ENCODE measurements at places on chromosomes 2 and 18.

DNA sequence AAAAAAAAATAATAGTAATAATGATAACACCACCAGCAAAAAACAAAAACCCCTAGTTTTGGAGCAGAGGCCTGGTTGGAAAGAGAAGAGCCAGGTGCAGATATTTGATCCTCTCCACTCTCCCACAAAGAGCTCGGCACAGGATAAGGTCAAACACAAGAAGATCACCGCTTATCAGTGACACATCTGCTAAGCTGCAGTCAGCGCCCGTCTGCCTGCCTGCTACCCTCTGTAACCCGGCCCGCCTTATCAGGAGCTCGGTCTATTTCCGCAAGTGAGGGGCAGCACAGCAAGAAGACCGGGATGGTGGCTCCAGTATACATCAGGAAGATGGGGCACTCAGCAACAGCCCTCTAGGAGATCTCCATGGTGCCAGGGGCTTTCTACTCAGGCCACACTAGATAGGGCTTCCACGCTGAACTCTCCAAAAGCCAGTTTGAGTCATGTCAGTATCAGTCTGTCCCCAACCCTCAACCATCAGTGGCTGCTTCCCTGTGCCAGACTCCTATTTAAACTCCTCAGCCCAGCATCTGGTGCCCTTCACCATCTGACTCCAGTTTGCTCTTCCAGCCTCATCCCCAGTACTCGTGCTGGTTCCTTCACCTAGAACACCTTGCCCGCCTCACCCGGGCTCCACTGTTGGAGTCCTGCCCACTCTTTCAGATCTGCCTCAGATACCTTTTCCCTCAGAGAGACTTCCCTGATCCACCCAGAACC, 67.3 kb upstream of the PPP1CB start:
- no peak for DNase-seq

DNA sequence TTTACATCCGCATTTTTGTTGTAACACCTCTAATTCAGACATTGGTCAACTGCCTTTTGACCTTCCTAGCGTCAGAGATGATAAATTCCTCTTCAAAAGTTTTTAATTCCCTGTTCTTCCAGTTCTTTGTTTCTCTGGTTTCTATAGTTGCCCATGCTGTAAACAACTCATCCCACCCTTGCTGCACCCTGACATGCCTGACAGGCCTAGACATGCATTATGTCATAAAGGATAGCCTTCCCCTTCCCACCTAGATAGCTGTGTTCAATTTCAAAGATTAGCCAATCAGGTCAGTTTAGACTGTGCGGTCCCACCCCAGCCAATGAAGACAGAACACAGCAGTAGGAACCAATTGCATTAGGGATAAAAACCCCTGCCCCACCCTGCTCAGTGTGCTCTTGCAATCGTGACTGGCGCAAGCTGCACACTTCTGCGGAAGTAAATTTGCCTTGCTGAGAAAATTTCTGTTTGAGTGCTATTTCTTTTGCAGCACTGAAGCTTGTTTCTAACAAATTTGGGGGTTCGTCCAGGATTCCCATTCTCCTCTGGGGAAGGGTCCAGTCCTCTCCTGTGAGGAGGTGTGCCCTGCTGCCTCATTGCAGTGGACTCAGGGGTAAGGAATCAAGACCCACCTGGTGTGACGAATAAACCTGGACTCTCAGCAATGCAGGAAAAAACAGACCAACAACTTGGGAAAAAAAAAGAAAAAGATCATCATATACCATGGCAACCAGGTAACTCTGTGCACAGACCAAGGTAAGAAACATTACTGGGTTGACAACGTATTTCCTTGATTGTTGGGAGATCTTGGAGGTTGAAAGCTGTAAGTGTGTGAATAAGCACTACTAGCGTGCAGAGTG, 9.1 kb upstream of the SAP130 start:
- no peak for DNase-seq

DNA sequence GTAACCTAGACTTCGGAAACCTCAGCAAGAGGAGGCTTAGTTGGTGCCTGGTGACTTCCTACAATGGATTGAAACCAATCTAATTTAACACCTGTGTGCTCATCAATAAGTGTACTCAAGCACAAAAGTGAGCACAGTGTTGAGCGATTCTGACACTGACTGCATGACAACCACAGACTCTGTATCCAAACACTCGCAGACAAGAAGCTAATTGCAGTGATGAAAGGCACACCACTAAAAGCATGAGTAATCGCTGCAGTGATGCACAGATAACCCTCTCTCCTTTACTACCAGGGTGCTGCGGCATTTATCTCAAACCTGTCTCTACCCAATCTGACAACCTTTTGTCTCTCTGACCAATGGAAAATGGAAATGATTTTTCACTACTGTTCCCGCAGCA, 168.1 kb downstream of the AFF3 start:
- no peak for DNase-seq

- no peak for DNase-seq
Measured at GRCh38 chr2:219184121-219184520, 6.0 kb downstream of the RETREG2 start.

DNA sequence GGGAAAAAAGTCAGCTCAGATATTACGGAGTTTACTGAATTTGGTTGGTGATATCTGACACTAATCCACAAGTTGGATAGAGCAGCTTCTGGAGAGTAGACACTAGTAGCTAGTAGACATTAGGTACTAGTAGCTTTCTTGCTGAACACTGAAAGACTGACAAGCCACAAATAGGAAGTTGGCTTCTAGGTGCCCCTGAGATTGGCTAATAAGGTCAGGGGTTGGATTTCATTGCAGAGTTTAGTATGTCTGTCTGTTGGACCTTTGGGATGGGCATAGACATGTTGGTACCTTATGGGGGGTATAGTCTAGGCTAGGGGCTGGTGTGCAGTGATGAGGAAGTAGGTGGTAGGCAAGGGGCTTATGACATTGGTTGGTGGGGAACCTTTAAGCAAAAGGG, 164.9 kb upstream of the LRRTM1 start:
- no peak for DNase-seq

- no peak for DNase-seq
Measured at GRCh38 chr2:127386246-127386645, 1.5 kb downstream of the MAP3K2 start.

DNA sequence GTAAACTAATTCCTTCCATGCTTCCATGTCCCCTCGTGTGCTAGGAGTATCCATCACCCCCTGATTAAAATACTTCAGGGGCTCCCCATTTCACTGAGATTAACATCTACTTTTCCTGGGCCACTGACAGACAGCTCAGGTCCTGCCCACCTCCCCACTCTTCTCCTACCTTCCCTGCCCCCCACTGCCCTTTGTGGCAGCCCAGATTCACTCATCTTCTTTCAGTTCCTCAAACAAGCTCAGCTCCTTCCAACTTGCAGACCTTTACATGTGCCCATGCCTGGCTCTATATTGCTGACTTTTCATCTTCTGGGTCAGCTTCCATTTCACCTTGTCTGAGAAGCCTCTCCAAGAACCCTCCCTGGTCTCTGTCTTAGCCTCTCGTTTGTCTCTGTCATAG, 12.0 kb downstream of the RUFY4 start:
- DNase-seq = no peak
